ENCODE measurements at places on chromosomes 2 and 18.

DNA sequence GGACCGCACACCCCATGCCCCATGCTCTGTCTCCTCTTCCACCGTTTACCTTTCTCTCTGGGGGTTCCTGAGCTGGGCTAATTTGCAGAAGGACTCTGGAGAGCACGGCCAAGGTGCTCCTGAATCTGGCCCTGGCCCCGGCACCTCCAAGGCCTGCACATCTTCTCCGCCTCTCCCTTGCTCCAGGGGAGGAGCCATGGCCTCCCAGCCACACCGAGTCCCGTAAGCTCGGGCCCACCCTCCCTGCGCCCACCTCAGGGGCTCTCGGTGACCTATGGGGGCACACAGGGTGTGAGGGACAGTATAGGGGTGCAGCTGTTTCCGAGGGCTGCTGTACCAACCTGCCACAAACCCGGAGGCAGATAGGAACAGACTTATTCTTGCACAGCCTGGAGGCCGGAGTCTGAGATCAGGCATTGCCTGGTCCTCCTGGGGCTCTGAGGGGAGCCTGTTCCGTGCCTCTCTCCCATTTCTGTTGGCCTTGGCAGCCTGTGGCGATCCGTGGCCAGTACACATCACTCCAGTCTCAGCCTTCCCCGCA lies 127.3 kb upstream of the GPC1 start:
- DNase-seq, result no peak

DNA sequence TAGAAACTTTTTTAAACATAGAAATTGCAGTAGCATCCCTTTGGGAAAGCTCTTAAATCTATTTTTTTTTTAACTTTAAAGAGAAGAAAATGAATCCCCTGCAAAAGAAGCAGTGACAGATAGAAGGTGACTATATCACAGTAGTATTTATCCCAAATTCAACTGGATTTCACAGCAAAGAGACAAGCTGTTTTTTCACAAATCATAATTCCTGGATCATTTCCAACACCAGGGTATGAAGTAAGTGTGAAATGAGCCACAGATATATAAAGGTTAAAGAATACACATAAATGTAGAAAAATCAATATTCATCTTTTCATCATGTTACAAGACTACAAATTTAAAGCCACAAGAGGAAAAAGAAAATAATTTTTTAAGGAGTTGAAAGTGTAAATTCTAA lies 1404.9 kb upstream of the NXPH2 start:
- no peak for DNase-seq

- DNase-seq, result no peak
Observed at GRCh38 chr2:8600456-8600855, 81.4 kb upstream of the ID2 start.

DNA sequence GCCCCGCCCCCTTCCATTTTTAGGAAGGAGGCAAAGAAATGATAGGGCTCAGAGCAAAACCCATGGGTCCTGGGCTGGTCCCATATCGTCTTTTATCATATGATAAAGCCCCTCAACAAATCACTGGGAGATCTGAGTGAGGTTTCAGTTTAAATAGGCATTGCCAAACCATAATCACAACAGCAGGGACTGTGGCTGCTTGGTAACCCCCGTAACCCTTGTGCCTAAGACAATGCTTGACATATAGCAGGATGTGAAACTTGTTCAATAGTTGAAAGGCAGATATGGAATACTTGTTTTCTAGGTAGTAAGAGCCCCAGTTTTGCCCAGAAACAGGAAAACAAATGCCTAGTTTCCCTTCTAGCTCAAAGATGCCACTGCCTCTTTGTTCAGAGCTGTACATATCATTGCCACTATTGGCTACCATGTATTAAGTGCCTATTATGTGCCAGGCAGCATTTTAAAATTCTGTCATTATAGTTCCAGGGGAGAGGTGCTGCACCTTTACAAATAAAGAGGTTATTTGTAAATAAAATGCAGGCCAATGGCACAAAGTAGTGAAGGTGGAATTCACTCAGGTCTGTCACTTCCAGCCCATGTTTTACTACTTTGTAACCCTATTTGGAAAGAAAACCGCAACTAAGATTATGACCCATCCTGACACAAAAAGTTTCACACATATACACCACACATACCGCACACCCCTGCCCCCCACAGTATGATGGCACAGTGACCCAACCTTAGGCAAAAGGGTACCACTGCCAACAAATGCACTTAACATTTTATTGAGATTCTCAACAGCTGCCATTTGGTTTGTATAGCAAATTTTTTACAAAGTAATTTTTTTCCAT lies 14.2 kb downstream of the NAGK start:
- DNase-seq, result no peak

GRCh38 chr2:238231251-238231793 lies 8.5 kb downstream of the HES6 start:
- DNase-seq, result no peak

DNA sequence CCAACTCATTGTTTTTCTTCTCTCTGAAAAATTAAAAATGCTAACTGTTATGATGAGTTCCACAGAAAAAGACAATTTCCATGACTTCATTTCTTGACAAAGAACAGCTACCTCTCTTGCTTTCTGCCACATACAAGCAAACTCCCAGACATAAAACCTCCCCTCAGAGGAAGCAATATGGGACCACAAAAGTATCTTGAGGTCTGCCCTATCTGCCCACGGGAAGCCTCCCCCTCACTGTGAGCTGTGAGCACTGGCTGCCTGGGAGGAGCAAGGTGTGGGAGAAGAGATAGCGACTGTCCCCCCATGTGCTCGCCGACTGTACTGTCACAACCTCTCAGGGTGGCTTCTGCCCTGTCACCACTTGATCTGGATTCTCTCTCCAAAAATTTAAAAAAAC lies 69.7 kb upstream of the NRP2 start:
- DNase-seq, result no peak

GRCh38 chr2:210544831-210545230 lies 11.6 kb upstream of the CPS1 start:
- DNase-seq, result no peak

DNA sequence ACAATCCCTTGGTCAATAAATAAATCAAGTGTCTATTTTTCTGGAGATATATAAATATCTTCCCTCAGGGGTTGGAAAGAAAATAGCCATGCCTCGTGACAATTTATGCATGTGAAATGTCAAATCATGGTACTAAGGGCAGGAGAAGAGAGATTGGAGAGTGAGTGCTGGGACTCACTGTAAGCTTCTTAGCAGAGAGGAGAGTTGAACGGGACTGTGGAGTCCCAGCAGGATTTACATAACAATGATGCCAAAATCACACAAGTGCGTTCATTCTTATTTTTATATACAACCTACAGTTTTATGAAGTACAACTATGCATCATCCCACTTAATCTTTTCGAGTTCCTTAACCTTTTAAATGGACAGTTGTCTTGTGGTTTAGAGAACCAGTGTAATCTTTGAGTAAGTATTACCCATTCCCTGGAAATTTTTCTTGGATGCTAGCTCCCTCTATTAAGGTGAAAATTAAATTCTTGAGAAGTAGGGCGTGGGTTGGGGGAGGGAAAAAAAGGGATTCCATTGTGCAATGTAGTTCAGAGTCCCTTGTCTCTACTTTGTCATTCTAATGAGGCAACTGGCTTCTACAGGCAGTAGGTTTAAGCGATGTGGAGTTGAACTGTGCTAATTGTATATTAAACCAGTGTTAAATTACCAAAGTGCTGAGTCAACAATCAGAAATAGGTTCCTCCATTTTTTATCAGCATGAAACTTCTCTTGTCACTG lies 143.6 kb upstream of the EPHA4 start:
- DNase-seq, result no peak

GRCh38 chr2:20093263-20094141 lies 42.1 kb upstream of the LAPTM4A start:
- DNase-seq, result peak; percentile 92

DNA sequence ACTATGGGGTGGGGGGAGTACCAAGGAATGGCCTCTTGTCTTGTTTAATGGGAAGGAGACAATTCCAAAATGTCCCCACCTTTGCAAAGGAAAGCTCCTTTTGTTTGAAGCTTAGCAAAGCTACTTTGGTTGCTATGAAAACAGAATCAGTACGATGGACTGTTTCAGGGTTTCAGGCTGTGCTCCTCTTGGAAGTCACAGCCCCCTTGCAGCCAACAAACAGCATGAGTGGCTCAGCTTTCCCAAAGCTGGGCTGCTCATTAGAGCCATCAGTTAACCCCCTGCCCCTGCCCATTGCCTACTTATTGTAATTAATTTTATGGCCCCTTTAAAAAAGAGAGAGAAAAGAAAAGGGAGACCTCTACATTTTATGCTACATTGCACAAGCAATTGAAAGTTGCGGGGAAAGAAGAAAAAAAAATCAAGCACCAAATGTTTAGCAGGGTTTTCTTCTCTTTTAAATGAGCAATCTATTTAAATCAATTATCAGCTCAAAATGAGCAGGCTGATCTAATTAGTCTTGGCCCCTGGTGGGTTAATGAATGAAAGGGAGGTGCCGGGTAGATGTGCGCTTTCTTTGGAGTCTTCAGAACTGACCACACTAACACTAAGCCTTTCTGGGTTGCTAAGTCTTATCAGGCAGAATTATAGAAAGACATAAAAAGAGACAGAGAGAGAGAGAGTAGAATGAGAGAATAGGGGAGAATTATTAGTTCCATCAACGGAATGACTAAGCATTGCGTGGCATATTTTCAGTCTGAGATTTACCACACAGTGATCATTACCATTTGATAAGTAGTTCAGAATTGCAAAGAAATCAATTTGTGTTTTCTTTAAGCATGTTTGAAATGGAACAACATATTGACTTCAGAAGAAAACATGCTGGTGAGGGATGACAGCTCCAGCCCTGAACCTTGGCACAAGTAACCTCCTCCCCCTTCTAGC lies 284.9 kb downstream of the INSIG2 start:
- DNase-seq, result no peak

- DNase-seq, result peak; percentile 34
Observed at GRCh38 chr2:152743002-152743401, 24.6 kb downstream of the ARL6IP6 start.

- DNase-seq, result no peak
Observed at GRCh38 chr2:73992036-73992435, 7.3 kb downstream of the TET3 start.

DNA sequence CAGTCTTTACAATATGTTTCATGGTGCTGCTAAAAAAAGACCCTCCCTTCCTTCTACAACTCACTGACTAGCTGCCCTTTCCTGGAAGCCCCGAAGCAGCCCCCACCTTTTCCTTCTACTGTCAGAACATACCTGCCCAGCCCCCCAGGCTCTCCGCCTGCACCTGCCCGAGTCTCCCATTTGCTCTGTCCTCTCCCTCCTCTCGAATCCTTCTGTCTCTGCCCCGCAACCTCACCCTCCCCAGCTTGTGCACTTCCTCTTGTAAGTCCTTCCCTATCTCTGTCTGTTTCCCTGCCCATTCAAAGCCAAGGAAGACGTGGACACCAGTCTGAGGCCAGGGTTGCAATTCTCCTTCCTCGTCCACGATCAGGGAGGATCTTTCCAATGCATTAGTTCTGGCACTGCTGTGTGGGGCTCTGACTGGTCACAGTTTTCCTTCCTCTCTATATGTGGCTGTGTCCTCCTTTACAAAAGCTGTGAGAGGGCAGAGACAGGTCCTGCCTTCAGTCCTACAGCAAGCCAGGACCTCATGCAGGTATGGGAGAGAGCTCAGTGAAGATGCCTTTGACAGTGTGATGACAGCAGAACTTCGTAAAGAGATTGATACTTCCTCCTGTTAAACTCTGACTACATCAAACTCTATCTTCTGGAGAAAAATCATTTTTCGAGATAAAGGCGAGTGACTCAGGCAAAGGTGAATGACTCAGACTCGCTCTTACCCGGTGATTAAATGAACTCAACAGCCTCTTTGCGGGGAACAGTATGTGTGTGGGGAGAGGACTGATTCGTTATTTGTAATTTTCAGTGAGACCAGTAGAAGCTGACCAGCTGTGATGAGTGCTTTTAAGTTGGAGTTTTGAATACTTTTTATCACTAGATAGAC lies 14.2 kb downstream of the TNFRSF11A start:
- no peak for DNase-seq

GRCh38 chr18:72407048-72407447 lies 137.1 kb downstream of the CBLN2 start:
- DNase-seq, result no peak

- no peak for DNase-seq
Observed at GRCh38 chr18:74784752-74785151, 187.1 kb downstream of the ZNF407 start.

GRCh38 chr18:80169607-80170006 lies 60.5 kb downstream of the ADNP2 start:
- no peak for DNase-seq

- DNase-seq, result no peak
Observed at GRCh38 chr2:121031568-121032340, 253.2 kb downstream of the TFCP2L1 start.

GRCh38 chr2:234682492-234683228 lies 185.8 kb upstream of the ARL4C start:
- no peak for DNase-seq

GRCh38 chr2:223669453-223670225 lies 67.5 kb upstream of the SCG2 start:
- DNase-seq, result no peak

GRCh38 chr2:27489118-27489497 lies 435 bp downstream of the IFT172 start:
- no peak for DNase-seq

DNA sequence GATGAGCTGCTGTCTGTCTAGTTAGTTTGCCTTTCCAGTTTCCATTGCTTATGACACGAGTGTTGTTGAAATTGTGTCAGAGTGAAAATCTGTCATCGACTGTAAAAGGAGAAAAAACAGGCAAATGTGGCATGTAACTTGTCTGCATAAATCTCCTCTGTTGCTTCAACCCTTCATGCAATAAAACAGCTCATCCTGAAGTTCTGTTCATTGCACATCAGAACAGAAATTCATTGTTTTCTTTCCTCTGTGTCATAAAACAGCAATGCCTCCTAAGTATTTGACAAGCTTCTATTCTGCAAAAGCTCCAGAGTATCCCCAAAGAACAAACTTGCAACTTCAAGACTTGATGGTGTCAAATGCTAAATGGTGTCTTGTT lies 432.1 kb downstream of the MEIS1 start:
- DNase-seq, result no peak

DNA sequence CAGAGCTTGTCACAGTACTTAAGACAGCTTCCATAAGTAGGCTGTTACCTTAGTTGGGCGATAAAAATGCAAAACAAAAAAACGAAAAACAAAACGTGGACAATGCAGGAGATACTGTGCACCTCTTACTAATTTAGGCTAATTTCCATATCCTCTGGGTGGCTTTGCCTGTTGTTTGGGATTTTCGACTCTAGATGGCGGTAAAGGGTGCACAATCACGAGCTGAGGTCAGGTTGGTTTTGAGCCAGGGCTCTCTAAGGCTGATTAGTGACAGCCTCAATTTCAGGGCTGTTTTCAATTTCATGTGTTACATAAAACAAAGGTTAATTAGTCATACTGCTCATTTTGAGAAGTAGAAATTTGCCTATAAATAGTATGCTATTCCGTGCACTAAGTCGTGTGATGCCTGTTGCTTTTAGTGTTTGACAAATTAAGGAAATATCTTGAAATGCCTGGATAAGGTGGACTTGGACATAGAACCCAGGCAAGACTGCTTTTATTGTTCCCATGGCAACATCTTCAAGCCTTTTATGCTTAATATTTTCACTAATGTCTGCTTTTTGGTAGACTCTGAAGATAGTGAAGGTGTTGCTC lies 493.1 kb downstream of the SOCS6 start:
- DNase-seq, result peak; percentile 4

- no peak for DNase-seq
Observed at GRCh38 chr2:32558492-32558891, 69.4 kb upstream of the TTC27 start.
